ENCODE measurements at places on chromosomes 12 and 14.

DNA sequence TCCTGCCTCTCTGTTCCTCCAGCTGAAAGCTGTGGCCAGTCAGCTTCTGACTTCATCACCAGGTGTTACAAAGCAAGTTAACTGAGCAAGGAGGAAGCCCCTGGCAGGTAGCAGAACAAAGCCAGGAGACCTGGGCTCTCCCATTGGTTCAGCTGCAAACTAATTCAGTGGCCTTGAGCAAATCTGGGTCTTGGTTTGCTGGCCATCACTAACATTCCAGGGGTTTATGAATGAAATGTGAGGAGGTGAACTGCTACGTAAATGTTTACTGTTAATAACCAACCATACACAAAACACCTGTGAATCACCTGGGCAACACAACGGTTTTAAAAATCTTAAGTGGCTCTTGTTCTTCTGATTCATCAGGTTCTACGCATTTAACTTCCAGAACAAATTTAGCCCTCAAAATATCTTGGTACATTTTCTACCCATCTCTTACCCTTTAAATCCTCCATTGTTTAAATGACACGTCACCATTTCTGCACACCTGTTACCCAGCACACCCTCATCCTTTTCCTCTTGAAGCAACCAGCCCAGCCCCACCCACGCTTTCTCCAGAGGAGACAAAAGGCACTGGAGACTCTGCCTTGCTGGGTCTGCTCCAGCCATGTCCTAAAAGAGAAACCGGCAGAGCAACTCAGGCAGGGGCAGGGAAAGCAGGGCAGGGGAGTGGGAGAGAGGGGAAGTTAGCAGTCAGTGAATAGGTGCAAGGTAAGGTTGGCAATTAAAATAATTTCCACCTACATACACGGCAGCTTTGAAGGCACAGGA lies 49.3 kb upstream of the TSPAN11 start:
- peak; percentile 82 for DNase-seq

GRCh38 chr14:55688566-55688965 lies 108.6 kb downstream of the KTN1 start:
- DNase-seq: no peak

GRCh38 chr12:80268924-80269749 lies 169.8 kb downstream of the OTOGL start:
- DNase-seq: no peak

GRCh38 chr12:74922117-74922516 lies 287.5 kb downstream of the KCNC2 start:
- no peak for DNase-seq

DNA sequence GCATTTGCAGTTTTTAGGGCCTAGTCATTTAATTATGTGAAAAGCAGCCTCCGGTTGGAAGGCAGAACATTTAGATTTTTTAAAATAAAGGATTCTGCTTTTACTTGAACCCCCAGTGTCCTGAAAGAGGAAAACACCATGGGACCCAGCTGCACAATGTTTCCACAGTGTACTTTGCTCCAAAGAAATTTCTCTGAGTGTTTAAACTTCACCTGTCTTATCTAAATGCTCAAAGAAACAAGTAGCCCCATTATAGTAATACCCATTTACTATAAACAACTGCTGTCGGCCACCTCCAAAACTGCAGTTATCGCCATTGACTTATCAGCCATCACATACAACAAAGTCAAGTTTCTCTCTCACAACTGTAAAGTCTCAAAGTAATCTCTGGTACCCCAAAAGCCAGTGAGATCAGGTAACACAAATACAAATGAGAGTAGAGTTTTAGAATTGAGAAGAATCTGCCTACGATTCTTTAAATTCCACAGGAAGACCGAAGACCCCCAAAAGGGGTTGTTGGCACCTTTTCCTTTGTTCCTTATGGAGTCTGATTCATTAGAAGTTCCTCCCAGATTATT lies 205.2 kb downstream of the NUBPL start:
- no peak for DNase-seq

GRCh38 chr12:130663514-130663913 lies 52.6 kb downstream of the RIMBP2 start:
- DNase-seq: no peak

GRCh38 chr14:21040370-21040925 lies 1.7 kb upstream of the RNASE7 start:
- DNase-seq: no peak

DNA sequence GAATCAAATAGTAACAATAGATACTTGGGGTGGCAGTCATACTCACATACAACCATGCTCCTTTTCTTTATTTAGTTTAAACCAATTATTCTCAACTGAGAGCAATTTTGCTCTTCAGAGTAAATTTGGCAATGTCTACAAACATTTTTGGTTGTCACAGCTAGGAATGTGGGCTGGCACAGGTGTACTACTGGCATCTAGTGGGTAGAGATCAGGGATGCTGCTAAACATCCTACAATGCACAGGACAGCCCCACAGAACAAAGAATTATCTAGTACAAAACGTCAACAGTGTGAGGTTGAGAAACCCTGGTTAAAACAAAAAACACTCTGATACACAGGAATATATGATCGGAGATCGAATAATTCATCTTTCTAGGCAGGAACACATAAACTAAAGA lies 186.5 kb downstream of the NELL2 start:
- DNase-seq: no peak

DNA sequence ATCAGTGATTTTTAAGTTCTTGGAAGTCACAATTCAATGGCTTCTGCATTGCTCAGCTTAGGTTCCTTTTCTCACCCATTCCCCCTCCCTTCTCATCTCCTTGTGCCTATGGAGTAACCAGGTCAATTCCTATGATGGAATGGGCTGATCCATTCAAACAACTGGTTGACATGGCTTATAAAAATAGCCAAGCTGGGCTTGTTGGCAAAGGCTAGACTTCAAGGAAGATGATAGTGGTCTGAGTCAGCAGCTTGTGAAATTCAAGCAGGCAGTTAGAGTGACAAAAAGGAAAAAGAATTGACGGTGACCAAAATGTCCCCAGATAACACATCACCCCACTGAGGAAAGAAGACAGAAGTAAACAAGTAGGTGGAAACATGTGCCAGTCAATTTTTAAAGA lies 119.9 kb upstream of the PCED1B start:
- no peak for DNase-seq

GRCh38 chr12:19110221-19110940 lies 19.2 kb upstream of the PLEKHA5 start:
- DNase-seq: no peak

GRCh38 chr14:90732139-90732538 lies 84.1 kb downstream of the TTC7B start:
- no peak for DNase-seq

DNA sequence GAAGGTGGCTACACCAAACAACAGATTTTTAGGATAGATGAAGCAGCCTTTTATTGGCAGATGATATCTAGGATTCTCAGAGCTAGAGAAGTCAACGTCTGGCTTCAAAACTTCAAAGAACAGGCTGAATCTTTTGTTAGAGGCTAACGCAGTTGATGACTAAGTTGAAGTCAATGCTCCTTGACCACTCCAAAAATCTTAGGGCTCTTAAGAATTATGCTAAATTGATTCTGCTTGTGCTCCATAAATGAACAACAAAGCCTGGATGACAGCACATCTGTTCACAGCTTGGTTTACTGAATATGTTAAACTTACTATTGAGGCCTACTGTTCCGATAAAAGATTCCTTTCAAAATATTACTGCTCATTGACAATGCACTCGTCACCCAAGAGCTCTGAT lies 13.0 kb upstream of the CDKN3 start:
- DNase-seq: no peak

Data from NCI-H510A treated with DMSO at 0.1 percent for 48 hours (cell line).